ENCODE measurements at places on chromosomes 2 and 18.

DNA sequence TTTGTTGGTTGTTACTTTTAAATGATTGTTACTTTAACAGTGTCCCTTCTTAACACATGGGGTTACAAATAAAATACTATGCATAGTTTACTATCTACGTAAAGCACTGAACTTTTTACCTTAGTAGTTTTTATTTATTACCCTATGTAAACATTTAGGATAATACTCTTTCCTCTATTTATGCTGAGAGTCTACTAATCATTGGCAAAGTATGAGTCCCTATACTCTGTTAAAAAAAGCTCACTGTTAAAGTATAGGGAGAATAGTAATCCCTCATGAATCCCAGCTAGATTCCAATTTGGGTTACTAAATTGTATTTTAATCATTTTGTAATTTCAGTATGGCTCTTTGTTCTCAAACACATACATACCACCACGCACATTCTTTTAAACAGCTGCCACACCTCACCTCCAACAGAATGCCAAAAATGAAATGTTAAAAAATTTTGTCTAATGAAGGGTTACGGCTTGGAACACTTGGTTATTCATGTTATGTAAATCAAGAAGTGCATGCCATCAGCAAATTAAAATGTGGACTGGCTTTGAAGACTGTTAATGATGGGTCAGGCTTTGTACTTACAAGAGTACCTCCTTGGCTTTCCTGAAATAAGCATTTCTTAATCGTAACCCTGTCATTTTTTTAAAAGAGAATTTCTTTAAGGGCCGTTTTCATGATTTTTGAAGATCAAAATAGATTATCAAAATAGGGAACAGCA, 104.9 kb downstream of the TMEM247 start:
- DNase-seq, result no peak

- DNase-seq, result no peak
Observed at GRCh38 chr2:122244598-122245229, 489.3 kb downstream of the TSN start.

DNA sequence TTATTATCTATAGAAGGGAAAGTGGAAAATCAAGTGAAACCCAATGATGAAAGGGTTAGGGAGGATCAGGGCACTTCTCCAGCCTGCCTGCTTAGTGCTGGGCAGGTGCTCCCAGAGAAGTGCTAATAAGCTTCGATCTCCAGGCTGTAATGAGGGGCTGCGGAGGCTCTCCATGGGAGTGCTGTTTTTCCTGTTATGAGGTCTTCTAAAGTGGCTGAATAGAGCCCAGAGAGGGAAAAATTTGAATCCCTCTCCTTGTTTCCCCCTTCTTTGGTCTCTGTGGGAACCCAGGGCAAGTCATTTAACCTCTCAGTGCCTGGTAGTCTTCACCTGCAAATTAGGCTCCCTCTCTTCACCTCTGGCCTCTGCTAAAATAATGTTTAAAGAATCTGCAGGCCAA, 351.7 kb upstream of the DCC start:
- no peak for DNase-seq

- DNase-seq, result no peak
Observed at GRCh38 chr18:56492136-56492535, 146.3 kb downstream of the TXNL1 start.

DNA sequence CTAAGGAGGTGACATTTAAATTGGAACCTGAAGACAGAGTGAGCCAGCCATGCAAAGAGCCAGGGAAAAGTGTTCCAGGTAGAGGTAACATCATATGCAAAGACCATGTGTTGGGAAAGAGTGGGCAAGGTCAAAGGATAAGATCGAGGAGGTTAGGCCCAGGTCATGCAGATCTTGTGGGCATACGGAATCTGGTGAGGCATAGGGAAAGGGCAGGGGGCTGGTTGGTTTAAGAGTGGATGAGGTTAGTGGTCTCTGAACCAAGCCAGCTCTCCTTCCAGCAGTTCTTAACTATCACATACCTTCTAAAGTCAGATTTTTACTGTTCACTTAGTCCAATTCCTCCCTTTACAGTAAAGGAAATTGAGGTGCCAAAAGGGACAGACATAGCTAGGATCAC, 3.0 kb downstream of the ANKRD53 start:
- no peak for DNase-seq

GRCh38 chr2:238938401-238939055, 90.6 kb downstream of the TWIST2 start:
- DNase-seq, result peak; percentile 51

- DNase-seq, result no peak
Observed at GRCh38 chr2:118122594-118123281, 34.5 kb downstream of the INSIG2 start.

- DNase-seq, result no peak
Observed at GRCh38 chr18:60675126-60675525, 302.6 kb upstream of the MC4R start.
